ENCODE measurements at places on chromosomes 1 and 21.

- no peak overlapping the region for H3K4me3 ChIP-seq
- peaks cover 39% of the 10 kb centered on the region for H3K27me3 ChIP-seq
- H3K4me1 ChIP-seq, result no peaks in the 10 kb centered on the region
- DNase-seq, result no peak
Observed at GRCh38 chr21:38869196-38869595, 63.5 kb downstream of the ETS2 start.

- H3K4me1 ChIP-seq, result no peaks in the 10 kb centered on the region
- no peaks in the 10 kb centered on the region for H3K36me3 ChIP-seq
- no peak overlapping the region for H3K27ac ChIP-seq
- H3K27me3 ChIP-seq, result peaks cover 4% of the 10 kb centered on the region
- no peak for DNase-seq
- no peak overlapping the region for H3K4me3 ChIP-seq
Observed at GRCh38 chr1:221241157-221241556, 361.9 kb downstream of the HLX start.

- no peak overlapping the region for H3K27ac ChIP-seq
- no peaks in the 10 kb centered on the region for H3K36me3 ChIP-seq
- H3K4me1 ChIP-seq, result no peaks in the 10 kb centered on the region
- no peak for DNase-seq
- H3K27me3 ChIP-seq, result no peaks in the 10 kb centered on the region
Observed at GRCh38 chr1:173056365-173056764, 5.6 kb upstream of the TNFSF18 start.

DNA sequence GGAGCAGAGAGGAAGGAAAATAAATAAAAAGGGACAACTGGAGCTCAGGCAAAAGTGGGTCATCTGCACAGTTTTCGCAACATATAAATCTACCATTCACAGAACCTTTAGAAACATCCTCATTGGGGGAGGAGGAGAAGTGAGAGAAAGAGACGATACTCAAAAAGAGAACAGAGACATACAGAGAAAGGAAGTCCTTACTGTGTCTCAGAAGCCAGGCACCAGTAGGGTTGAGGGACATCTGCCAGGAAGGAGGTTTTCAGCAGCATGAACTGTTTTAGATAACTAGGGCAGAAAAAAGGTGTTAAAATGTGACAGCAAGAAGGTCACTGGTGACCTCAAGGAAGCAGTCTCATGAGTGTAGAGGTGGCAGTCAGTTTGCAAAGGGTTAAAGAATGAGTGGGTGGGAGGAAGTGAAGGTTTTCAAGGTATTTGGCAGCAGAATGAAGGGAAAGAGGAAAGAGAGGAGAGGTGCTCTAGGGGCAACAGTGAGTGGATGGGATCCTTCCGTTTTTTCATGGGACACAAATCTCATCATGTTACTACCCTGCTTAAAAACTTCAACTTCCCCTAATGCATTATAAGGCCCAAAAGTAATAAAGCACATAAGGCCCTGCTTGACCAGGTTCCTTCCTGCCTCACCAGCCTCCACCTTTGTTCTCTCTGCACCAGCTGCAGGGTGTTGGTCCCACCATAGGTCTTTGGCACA lies 9.5 kb downstream of the JAK1 start:
- H3K4me1 ChIP-seq, result peaks cover 40% of the 10 kb centered on the region
- no peak overlapping the region for H3K4me3 ChIP-seq
- no peaks in the 10 kb centered on the region for H3K27me3 ChIP-seq
- peaks cover 21% of the 10 kb centered on the region for H3K36me3 ChIP-seq
- no peak overlapping the region for H3K27ac ChIP-seq
- DNase-seq, result peak; percentile 26

DNA sequence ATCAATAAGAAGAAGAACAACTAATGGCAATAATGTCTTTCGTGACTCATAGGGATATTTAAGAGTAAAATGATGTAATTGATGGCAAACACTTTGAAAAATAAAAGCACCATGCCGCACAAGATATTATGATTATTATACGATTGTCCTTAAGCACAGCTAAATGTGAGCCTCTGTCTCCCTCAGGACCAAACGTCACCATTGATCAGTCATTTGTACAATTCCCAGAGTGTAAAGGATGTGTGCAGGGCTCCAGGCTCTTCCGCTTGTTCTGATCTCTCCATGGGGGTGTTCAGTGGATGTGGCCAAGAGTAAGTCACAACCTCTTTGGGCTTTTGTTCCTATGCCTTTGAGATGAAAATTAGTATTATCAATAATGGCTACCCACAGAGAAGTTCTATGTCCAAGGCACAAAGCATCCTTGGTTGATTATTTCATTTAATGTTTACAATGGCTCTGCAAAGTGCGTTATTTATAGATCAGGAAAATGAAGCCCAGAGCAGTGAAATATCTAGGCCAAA lies 17.7 kb upstream of the C1orf87 start:
- no peak overlapping the region for H3K4me3 ChIP-seq
- no peaks in the 10 kb centered on the region for H3K4me1 ChIP-seq
- H3K27ac ChIP-seq, result no peak overlapping the region
- no peaks in the 10 kb centered on the region for H3K27me3 ChIP-seq
- no peaks in the 10 kb centered on the region for H3K36me3 ChIP-seq

DNA sequence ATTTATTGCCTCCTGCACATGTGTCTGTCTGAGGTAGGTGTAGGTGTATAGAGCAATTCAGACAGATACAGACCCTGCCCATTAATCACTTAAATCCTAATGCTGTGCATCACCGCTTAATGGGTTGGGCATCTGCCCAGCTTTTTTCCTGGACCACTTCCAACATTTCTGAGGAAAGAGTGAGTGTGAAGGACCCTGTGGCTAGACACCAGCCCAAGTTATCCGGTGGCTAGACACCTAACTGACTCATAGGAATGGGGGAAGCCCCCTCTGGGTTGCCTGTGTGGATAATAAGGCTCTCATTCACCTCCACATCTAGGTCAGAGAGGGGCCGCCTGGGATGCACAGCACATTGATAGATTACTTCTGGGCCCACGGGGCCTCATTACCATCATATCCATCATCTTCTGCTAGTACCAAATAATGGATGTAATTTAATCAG lies 121.1 kb upstream of the RAVER2 start:
- DNase-seq, result no peak
- peaks cover 32% of the 10 kb centered on the region for H3K27me3 ChIP-seq
- no peaks in the 10 kb centered on the region for H3K36me3 ChIP-seq
- H3K4me3 ChIP-seq, result no peak overlapping the region
- H3K4me1 ChIP-seq, result no peaks in the 10 kb centered on the region

DNA sequence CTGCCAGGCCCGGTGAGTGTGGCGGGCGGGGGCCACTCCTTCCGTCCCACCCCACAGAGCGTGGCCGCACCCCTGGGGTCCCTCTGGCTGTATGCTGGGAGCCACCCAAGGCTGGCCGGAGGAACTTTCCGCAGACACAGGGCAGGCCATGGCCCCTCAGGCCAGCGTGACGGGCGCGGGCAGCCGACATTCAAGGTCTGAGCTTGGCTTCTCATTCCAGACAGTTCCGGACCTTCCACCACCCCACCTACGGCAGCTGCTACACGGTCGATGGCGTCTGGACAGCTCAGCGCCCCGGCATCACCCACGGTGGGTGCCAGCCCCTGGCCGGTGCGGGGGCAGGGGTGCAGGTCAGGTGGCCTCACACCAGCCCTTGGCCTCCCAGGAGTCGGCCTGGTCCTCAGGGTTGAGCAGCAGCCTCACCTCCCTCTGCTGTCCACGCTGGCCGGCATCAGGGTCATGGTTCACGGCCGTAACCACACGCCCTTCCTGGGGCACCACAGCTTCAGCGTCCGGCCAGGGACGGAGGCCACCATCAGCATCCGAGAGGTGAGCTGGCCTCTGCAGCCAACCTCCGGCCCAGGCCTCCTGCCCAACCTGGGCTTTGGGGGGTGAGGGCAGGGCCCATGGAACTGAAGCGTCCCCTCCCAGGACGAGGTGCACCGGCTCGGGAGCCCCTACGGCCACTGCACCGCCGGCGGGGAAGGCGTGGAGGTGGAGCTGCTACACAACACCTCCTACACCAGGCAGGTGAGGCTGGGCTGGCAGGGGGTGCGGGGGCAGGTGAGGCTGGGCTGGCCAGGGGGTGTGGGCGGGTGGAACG lies 7.3 kb downstream of the SCNN1D start:
- H3K27me3 ChIP-seq, result no peaks in the 10 kb centered on the region
- H3K4me3 ChIP-seq, result no peak overlapping the region
- H3K27ac ChIP-seq, result no peak overlapping the region
- no peak for DNase-seq

- no peak overlapping the region for H3K27ac ChIP-seq
- no peak overlapping the region for H3K4me3 ChIP-seq
- H3K27me3 ChIP-seq, result peaks cover 34% of the 10 kb centered on the region
- H3K4me1 ChIP-seq, result no peaks in the 10 kb centered on the region
- no peaks in the 10 kb centered on the region for H3K36me3 ChIP-seq
Observed at GRCh38 chr1:101444873-101445618, 208.2 kb downstream of the S1PR1 start.
